ENCODE measurements at places on chromosomes 5 and 9.

- DNase-seq = no peak
Observed at GRCh38 chr5:96649681-96650540, 12.3 kb upstream of the CAST start.

- DNase-seq = no peak
Observed at GRCh38 chr9:14591411-14591810, 101.8 kb downstream of the ZDHHC21 start.

DNA sequence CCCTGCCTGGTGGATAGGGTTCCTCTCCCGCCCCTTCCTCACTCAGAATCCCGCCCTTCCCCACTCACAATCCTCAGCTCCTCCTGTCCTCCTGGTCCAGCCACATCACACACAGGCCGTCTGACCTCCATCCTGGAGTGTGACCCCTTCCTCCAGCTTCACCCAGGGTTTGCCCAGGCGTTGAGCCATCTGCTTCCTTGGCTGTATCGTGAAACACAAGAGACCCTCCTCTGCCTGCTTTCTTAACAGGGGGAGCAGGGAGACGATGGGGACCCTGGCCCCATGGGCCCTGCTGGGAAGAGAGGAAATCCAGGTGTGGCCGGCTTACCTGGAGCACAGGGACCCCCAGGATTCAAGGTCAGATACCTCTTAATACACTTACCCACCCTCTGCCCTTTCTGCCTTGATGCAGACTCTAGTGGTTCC lies 32.3 kb upstream of the ORM1 start:
- DNase-seq = no peak

GRCh38 chr9:131734165-131734610 lies 5.7 kb downstream of the RAPGEF1 start:
- no peak for DNase-seq

DNA sequence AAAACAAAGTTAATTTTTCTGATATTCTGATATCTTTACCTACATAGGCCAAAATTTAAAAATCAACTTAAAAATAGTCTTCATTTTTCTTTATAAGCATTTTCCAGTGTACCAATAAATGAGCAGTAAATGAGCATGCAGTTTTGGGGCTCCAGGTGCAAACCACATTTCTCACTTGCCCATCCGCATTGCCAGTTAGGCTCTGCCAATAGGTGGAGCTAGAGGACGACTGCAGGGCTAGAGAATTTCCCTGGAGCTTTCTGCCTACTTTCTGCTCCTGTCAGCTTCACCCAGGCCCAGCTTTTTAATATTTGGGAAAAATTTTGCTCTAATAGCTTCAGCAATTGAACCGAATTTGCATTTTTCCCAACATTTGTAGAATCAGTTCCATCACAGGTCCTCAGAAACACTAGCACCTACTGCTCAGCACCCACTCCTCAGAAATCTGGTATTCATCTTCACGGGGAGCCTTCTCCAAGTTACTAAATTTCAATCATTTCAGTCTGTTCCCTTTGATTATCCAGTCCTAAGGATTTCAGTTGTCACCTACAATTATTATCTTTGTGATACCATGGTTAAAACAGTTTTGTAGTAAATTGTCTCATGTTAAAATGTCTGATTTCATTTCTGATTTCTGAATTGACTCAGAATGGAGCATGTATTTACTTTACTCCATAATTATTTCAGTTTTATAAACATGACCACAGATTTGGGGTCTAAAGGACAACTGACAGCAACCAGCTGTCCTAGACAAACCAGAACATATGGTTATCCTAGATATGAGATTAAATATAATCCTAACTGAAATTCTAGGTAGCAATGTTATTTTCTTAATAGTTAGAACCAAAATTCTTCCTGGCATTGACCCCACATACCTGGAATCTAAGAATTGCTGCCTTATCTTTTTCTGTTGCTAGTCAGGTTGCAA lies 104.6 kb upstream of the FAM174A start:
- no peak for DNase-seq

- no peak for DNase-seq
Observed at GRCh38 chr5:148820461-148821395, 5.7 kb upstream of the ADRB2 start.

- no peak for DNase-seq
Observed at GRCh38 chr5:133861161-133861737, 107.2 kb downstream of the C5orf15 start.
